Stomach (tissue), 19 donors: ENCODE measurements at places on chromosomes 6 and 20. TPM values are rescaled to one million over a fixed set of nuclear protein-coding genes. Genes with fewer than 3 reads are reported as not detected.

- peak; percentile 47 for DNase-seq
- peaks cover 49% of the 10 kb centered on the region for H3K4me1 ChIP-seq
- peaks cover 42% of the 10 kb centered on the region for H3K36me3 ChIP-seq
- H3K27me3 ChIP-seq: no peaks in the 10 kb centered on the region
- no peak overlapping the region for H3K4me3 ChIP-seq
Measured at GRCh38 chr6:43669050-43669921, 18.3 kb downstream of the MRPS18A start.

GRCh38 chr20:2145376-2145775 is 43.7 kb downstream of the STK35 start:
- no peak for DNase-seq
- no peak overlapping the region for H3K4me3 ChIP-seq
- H3K36me3 ChIP-seq: peaks cover 58% of the 10 kb centered on the region
- H3K4me1 ChIP-seq: peaks cover 6% of the 10 kb centered on the region
- no peak overlapping the region for H3K27ac ChIP-seq

The PHACTR3 gene
- total RNA-seq: not detected

The DCDC2 gene
- total RNA-seq: 2.8 TPM

GRCh38 chr6:141653590-141653989 is 479.1 kb upstream of the GJE1 start:
- no peak overlapping the region for H3K27ac ChIP-seq
- DNase-seq: no peak
- no peaks in the 10 kb centered on the region for H3K36me3 ChIP-seq

The DEFB123 gene
- not detected for total RNA-seq

DNA sequence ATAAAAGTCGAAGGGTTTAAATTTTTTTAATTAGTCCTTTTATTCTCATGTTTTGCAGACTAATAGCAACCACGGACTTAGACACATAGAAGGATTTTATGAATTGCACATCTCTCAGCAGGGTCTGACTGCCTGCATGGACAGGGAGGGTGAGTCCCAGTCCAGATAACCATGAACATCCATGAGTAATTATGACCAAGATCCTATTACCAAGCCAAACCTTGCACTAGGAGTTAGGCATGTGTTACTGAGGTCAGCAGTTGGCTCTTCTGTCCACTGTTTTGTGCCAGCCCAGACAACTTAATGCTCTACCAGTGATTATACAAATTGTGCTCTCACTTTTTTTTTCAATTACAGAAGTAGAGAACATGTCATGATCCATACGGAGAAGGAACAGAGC is 211.2 kb downstream of the MAFB start:
- no peak overlapping the region for H3K4me3 ChIP-seq
- H3K4me1 ChIP-seq: no peaks in the 10 kb centered on the region
- no peak for DNase-seq
- H3K36me3 ChIP-seq: no peaks in the 10 kb centered on the region

DNA sequence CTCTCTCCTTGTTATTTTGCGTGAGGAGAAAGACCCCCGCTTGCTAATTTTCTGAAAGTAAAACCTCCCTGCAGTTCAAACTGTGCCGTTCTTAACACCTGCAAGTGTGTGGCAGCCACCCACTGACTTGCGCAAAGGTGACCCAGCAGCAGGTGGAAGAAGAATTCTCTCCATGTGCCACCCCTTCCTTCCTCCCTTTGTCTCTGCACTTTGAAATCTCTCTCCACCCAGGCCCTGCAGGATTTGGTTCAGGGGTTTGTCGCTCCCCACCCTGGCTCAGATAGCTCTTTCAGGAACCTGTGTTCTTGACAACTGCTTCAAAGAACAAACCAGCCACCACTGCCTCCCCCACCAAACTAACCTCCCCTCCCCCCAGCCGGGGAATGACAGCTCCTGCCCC is 41.4 kb downstream of the ZNF831 start:
- no peak for DNase-seq
- H3K27ac ChIP-seq: no peak overlapping the region
- H3K27me3 ChIP-seq: peaks cover 51% of the 10 kb centered on the region
- H3K4me3 ChIP-seq: no peak overlapping the region
- H3K36me3 ChIP-seq: no peaks in the 10 kb centered on the region

The PCIF1 gene
- 22.2 TPM for total RNA-seq

The PLG gene
- not detected for total RNA-seq

- no peaks in the 10 kb centered on the region for H3K4me1 ChIP-seq
- no peak overlapping the region for H3K4me3 ChIP-seq
- H3K36me3 ChIP-seq: no peaks in the 10 kb centered on the region
Measured at GRCh38 chr6:79135973-79136470, 58.0 kb upstream of the PHIP start.

GRCh38 chr20:22248051-22248667 is 336.2 kb downstream of the FOXA2 start:
- no peak overlapping the region for H3K27ac ChIP-seq
- DNase-seq: peak; percentile 36
- H3K27me3 ChIP-seq: no peaks in the 10 kb centered on the region
- no peaks in the 10 kb centered on the region for H3K36me3 ChIP-seq
- no peaks in the 10 kb centered on the region for H3K4me1 ChIP-seq

GRCh38 chr6:12369781-12370262 is 79.7 kb downstream of the EDN1 start:
- no peak overlapping the region for H3K4me3 ChIP-seq
- DNase-seq: no peak

The DDX43 gene
- 24.9 TPM for total RNA-seq

DNA sequence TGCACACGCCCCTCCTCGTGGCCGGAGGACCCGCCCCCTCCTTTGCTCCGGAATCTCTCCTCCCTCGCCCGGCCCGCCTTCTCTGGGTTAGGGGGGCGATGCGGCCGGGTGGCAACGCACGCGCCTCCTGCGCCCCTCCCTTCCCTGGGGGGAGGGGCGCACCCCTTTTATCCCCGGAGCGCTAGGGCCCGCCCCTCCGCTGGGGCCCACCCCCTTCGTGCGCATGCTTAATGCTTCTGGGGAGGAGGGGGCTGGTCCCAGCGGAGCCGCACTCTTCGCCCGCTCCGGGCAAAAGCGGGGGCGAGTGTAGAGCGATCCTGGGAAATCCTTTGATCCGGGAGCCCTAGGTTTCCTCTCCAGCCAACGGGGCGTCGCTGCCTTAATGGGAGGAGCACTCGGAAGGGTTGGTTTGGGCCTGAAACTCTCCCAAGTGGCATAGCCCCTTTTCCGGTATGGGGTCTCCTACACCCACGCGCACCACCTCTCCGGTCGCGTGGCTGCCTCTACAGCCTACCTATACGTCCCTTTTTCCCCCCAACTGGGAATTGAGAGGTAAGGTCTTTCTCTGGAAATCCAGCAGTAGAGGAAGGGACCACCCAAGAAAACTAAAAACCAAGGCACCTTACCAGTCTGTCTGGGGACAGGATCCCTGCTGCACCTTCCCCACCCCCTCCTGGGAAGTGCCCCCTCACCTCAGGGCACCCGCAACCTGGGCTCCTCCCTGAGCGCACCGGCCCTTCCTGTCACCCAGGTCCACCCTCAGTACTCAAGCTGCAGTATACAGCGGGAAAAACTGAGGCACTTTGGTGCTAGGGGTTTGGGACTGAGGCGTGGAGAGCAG is 2.1 kb downstream of the SOX12 start:
- H3K27ac ChIP-seq: peak overlapping the region; percentile 96
- peak; percentile 84 for DNase-seq
- H3K4me3 ChIP-seq: peak overlapping the region; percentile 78
- no peaks in the 10 kb centered on the region for H3K36me3 ChIP-seq

DNA sequence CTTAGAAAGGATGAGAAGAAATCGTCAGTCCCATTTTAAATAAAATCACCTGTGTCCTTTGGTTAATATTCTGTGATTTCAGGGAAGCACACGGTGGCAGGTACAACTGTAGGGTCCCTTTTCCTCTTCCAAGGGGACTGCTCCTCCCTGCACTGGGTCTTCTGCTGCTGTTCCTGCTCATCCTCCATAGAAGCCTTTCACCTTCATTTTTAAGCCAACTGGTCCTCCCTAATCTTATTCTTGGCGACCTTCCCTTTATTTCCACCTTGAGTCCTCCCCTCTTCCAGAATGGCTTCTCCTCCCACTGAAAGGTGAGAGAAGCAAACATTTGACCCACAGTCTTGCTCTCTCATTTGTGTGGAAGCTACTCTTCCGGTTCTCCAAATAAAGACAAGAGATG is 4.4 kb upstream of the PRDM1 start:
- no peak overlapping the region for H3K4me3 ChIP-seq
- no peaks in the 10 kb centered on the region for H3K36me3 ChIP-seq
- H3K27me3 ChIP-seq: no peaks in the 10 kb centered on the region
- DNase-seq: no peak
- peaks cover 31% of the 10 kb centered on the region for H3K4me1 ChIP-seq

The BNIP5 gene
- 5.4 TPM for total RNA-seq
